HCT116 (cell line): ENCODE measurements at places on chromosomes 13 and 19.

- DNase-seq: no peak
Observed at GRCh38 chr13:37039896-37040295, 19.6 kb downstream of the SUPT20H start.

DNA sequence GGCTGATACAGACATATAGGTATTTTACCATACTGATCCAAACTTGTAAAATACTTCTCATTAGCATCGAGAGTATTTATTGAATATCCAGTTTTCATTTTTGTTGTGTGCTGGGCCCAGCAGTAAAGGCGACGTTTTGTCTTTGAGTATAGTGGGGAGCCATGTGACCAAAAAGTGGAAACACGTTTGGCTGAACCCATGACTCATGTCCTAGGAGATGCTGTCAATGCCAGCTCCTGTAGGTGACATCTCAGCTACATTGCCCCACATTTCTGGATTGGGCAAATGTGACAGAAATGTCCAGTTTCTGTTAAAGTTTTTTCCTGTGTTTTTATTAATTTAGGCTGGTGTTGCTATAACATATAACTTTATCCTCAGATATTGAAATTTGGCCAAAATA, 26.1 kb upstream of the GTF3A start:
- no peak for DNase-seq

- no peak for DNase-seq
Observed at GRCh38 chr13:21047591-21048282, 13.6 kb downstream of the LATS2 start.

GRCh38 chr19:38321646-38322196, 2.1 kb downstream of the KCNK6 start:
- DNase-seq: no peak

- DNase-seq: no peak
Observed at GRCh38 chr13:22874839-22875238, 305.9 kb upstream of the SGCG start.

DNA sequence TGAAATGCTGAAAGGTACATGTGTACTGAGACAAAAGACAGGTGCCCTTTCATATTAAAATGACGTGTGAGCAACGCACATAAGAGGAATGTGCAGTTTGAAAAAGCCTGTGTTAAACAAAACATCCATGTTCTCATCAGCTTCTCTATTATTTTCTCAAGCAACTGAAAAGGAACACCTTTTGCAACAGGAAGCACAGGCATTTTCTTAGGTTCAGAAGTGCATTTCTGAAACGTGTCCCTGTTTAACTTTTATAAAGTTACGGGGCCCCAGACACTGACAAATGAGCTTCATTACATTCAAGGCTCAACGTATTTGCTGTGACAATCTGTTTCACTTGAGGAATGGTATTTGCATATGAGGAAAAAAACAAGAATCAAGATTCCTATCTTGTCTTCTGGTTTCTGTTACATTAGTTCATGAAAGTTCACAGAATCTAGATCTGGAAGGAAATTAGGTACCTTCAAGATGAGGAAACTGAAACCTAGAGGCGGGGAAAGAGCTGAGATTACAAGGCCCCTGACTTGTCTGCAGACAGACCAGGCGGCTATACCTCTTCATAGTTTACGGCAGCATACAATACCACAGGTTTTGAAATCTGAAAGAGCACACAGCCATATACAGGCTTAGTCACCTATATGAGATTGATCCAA, 431.7 kb downstream of the KLF12 start:
- DNase-seq: no peak

GRCh38 chr13:112368883-112369282, 7.3 kb upstream of the SPACA7 start:
- no peak for DNase-seq

- peak; percentile 56 for DNase-seq
Observed at GRCh38 chr19:10543420-10544241, at the start of gene ATG4D. TSS of gene ATG4D (plus strand) at chr19:10543904. CDS start at chr19:10544091, 187 bp downstream.

DNA sequence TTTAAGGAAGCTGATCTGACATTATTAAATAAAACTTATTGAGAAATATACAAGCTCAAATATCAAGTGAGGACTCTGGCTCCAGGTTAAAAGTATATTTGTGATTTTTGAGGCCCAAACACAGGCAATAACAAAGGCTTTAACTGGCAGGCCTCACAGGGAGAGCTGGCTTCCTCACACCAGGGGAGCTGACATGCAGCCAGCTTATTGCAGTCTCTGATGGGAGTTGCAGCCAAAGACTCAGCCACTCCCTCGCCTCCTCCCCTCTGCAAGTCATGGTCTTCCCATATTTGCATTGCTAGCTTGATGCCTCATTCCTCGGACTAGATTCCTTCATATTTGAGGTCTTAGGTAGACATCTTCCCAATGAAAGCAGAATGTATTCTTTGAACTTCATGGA, 647.1 kb upstream of the SLITRK6 start:
- no peak for DNase-seq

DNA sequence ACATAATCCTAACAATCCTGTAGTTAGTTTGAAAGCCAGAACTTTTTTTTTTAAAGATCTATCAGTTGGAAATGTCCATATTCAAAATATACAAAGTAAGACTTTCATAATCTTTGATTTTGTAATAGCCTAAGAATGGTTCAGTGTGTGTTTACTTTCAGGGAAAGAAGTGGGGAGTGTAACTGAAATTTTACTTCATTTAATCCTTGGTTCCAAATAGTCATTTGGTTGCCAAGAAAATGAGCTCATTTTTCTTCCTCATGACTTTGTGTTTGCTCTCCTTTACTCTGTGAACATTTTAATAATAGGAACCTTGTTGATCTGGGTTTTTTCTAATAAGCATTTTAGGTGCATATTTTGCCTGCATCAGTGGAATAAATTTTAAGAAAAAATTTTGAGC, 278.8 kb downstream of the SLITRK6 start:
- no peak for DNase-seq

- no peak for DNase-seq
Observed at GRCh38 chr19:31260171-31260933, 88.9 kb downstream of the TSHZ3 start.

GRCh38 chr13:48731957-48732569, 78.3 kb downstream of the CYSLTR2 start:
- peak; percentile 28 for DNase-seq

- DNase-seq: no peak
Observed at GRCh38 chr19:40283414-40284250, 1.5 kb downstream of the AKT2 start.

DNA sequence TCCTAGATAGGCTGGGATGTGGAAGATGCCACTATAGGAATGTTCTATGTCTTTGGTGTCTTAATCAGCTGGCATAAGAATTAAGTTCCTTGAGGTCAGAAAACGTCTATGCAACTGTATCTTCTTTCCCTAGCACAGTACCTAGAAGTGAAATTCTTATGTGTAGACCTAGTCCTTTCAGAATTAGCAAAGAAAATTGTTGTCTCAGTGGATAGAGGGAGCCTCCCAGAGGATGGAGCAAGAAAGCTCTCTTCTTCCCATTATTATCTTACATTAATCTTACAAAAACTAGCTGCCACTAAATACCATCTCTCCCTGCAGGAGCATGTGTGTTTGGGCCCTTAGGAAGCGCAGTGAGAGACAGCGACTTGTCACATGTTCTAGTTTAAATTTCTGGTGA, 11.6 kb downstream of the CLDN10 start:
- no peak for DNase-seq
